ENCODE measurements at places on chromosomes 2 and 18. TPM values are rescaled to one million over a fixed set of nuclear protein-coding genes. Genes with fewer than 3 reads are reported as not detected.

DNA sequence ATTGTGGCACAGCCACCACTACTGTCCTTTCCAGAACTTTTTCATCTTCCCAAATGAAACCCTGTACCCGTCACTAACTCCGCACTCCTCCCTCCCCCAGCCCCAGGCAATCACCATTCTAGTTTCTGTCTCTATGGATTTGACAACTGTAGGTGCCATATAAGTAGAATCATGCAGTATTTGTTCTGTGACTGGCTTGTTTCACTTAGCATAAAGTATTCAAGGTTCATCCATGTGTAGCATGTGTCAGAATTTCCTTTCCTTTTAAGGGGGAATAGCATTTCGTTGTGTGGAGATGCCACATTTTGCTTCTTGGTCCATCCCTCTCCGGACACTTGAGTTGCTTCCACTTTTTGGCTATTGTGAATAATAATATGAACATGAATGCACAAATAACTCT, 842 bp upstream of the CKAP2L start:
- no peaks in the 10 kb centered on the region for H3K27me3 ChIP-seq
- H3K36me3 ChIP-seq: no peaks in the 10 kb centered on the region
- peak overlapping the region; percentile 82 for H3K4me3 ChIP-seq
- H3K27ac ChIP-seq: peak overlapping the region; percentile 65
- peaks cover 16% of the 10 kb centered on the region for H3K4me1 ChIP-seq
- no peak for DNase-seq

DNA sequence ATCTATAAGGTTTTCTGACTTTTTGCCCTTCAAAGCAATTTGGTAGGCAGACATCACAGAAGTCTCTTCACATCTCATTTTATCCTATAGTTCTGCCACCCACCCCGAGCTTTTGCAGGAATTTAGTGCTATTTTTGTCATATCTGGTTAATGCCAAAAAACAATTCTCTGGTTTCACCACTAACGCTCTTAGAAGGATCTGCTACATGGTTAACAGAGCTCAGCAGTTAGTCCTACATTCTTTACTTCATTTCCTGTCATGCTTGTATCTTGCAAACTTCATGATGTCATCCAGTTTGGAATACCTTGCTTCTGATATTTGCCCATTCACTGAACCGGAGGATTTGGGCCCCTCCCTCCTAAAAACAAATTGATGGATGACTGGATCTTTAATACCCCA, 116.8 kb upstream of the SERPINE2 start:
- H3K4me3 ChIP-seq: no peak overlapping the region
- no peak overlapping the region for H3K27ac ChIP-seq
- no peak for DNase-seq
- H3K4me1 ChIP-seq: no peaks in the 10 kb centered on the region
- H3K36me3 ChIP-seq: no peaks in the 10 kb centered on the region
- no peaks in the 10 kb centered on the region for H3K27me3 ChIP-seq

The IL1B gene
- 200 TPM for total RNA-seq

GRCh38 chr2:72238311-72238710, 90.6 kb upstream of the CYP26B1 start:
- no peak for DNase-seq
- no peak overlapping the region for H3K4me3 ChIP-seq
- no peaks in the 10 kb centered on the region for H3K27me3 ChIP-seq
- H3K4me1 ChIP-seq: no peaks in the 10 kb centered on the region
- H3K27ac ChIP-seq: no peak overlapping the region

DNA sequence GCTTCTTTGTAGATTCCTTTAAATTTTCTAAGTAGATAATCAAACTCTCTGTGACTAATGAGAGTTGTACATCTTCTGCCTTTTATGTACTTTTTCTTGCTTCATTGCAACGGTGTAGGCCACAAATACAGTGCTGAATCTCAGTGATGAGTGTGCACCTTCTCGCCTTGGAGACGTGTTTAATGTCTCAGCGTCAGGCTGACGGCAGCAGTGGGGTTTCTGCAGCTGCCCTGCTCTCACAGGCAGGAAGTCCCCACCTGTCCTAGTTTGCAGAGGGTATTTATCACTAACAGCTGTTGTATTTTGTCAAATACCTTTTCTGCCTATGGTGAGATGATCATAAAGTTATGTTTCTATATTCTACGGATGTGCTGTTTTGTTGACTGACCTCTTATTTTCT, 13.3 kb downstream of the AGXT start:
- no peak overlapping the region for H3K4me3 ChIP-seq
- H3K36me3 ChIP-seq: no peaks in the 10 kb centered on the region
- H3K4me1 ChIP-seq: no peaks in the 10 kb centered on the region
- no peak overlapping the region for H3K27ac ChIP-seq
- DNase-seq: peak; percentile 13

The SERPINB13 gene
- total RNA-seq: not detected

DNA sequence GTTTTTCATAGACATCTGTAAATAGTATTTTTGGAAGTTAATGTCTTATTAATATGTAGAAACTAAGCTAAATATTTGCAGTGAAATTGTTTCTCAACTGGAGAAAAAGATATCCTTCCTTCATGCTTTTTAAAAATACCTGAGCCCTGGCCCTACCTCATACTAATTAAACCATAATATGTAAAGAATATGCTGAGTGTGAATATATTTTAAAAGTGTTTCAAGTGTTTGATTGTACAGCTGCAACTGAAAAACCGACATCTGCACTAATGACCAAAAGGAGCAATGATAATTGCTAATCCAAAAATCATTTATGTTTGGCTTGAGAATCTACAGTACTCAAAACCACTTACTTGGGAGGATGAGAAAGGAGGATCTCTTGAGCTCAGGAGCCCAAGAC, 156.7 kb downstream of the MBD5 start:
- H3K4me1 ChIP-seq: no peaks in the 10 kb centered on the region
- no peak overlapping the region for H3K27ac ChIP-seq
- DNase-seq: no peak
- H3K27me3 ChIP-seq: no peaks in the 10 kb centered on the region
- H3K4me3 ChIP-seq: no peak overlapping the region
- no peaks in the 10 kb centered on the region for H3K36me3 ChIP-seq

The CPLX4 gene
- total RNA-seq: not detected

GRCh38 chr18:42480441-42480840, 525.4 kb downstream of the PIK3C3 start:
- H3K27me3 ChIP-seq: no peaks in the 10 kb centered on the region
- no peak overlapping the region for H3K27ac ChIP-seq
- H3K36me3 ChIP-seq: no peaks in the 10 kb centered on the region
- H3K4me1 ChIP-seq: no peaks in the 10 kb centered on the region

The ANKRD30B gene
- not detected for total RNA-seq

All from naive thymus-derived CD4-positive, alpha-beta T cell (primary cell).